DMS 273 treated with DMSO at 0.1 percent for 48 hours (cell line): ENCODE measurements at places on chromosomes 12 and 14.

DNA sequence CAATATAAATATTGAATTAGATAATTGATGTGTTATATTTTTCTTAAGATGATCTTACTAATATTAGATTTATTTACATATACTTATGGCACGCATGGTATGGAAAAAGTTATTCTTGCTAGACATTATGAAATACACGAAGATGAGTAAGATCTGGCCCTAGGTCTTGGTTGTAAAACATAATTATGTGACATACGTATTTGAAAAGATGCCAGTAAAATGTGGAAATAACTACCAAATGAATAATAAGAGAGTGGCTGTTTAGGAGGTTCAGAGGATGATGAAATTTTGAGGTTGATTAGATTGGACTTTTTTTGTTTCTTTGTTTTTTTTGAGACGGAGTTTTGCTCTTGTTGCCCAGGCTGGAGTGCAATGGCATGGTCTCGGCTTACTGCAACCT lies 41.3 kb downstream of the FANCM start:
- no peak for DNase-seq

DNA sequence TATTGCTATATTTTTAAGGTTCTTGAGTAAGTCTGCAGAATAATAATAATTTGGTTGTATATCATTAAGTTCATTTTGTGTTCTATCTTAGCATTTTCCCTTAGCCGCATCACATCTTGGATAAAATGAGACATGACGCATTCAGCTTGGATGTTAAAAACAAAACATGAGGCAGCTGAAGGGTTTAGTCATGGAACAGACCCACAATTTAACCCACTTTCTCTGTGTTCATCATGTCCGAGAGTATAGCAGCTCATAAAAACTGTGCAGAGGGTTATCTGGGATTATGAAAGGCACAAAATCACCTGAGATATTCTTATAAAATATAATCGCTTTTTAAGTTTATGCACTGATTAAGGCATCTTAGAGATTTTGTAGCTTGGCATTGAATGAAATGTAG lies 219.3 kb downstream of the TRHDE start:
- DNase-seq = no peak

DNA sequence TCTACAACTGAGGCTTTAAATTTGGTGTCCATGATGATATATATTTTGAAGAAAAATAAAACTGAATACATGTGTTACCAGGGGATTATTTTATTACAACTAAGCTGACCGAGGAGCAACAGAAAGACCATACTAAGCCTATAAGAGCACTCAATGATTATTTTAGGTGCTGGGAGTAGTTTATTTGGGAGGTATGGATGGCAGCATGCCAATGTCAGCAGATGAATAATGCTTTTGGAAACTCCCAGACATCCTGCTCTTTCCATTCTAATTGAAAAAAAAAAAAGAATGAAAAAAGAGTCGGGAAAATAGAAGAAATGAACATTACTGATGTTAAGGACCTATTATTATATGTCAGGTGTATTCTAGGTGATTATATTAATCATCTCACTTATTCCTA lies 441.2 kb downstream of the BTG1 start:
- no peak for DNase-seq

DNA sequence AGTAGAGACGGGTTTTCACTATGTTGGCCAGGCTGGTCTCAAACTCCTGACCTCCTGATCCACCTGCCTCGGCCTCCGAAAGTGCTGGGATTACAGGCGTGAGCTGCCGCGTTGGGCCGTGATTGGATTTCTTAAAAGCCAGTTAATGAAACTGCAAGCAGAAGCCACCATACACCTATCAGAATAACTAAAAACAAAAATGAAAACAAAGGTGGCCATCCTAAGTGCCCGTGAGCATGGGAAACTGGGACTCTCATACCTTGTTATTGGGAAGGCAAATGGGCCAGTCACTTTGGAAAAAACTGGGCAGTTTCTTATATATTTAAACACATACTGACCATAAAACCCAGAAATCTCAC lies 7.7 kb upstream of the TCTN1 start:
- DNase-seq = no peak

DNA sequence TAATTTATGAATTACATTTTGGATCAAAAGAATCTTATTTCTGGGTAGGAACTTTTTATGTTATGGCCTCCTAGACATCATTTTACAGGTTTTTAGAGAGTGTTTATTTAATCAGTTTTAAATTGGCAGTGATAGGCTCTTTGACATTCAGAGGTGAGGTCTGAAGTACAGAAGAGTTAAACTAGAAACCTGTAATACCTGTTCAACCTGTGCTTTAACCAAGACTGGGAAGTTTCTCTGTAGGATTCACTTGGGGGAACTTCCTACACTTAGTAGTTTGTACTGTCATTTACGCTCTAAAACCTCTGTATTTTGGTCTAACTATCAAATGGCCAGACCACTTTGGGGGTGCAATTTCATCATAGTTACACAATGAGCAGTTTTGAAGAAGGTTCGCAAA lies 35.9 kb downstream of the PLEKHA5 start:
- DNase-seq = no peak

GRCh38 chr12:96889273-96889933 lies 17.7 kb upstream of the NEDD1 start:
- no peak for DNase-seq

DNA sequence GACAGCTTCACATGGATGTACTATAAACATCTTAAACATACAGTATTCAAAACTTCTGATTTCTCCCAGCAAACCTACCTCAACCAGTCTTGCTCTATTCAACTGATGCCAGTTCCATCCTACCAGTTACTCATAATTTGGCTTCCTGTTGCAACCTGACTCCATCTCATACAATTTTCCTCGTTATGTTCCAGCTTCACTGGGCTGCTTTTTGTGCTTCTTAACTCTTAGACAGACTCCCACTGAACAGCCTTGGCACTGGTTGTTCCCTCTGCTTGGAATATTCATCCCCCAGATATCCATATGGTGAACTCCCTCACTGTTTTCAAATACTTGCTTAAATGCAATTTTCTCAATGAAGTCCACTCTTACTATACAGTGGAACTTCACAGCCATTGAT lies 249.2 kb downstream of the AEBP2 start:
- no peak for DNase-seq

DNA sequence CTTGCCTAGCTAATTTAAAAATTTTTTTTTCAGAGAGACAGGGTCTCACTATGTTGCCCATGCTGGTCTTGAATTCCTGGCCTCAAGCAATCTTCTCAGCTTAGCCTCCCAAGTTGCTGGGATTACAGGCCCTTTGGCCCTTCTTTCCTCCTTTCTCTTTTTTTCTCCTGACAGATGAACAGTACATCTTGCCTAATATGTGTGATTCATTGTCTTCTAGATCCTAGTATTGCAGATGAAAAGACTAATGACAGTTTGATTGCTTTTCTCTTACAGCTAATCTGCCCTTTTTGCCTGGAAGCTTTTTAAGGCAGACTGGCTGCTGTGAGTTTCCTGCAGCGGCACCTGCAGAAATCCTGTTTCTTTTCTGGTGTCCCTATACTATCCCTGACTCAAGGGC lies 12.0 kb downstream of the DEPDC4 start:
- DNase-seq = no peak

- no peak for DNase-seq
These were observed 411.6 kb downstream of the BCAT1 start for GRCh38 chr12:24537083-24537860.

GRCh38 chr12:123465084-123465483 lies 7.1 kb downstream of the SNRNP35 start:
- DNase-seq = no peak

GRCh38 chr12:48342980-48343379 lies 7.7 kb downstream of the ZNF641 start:
- DNase-seq = no peak

DNA sequence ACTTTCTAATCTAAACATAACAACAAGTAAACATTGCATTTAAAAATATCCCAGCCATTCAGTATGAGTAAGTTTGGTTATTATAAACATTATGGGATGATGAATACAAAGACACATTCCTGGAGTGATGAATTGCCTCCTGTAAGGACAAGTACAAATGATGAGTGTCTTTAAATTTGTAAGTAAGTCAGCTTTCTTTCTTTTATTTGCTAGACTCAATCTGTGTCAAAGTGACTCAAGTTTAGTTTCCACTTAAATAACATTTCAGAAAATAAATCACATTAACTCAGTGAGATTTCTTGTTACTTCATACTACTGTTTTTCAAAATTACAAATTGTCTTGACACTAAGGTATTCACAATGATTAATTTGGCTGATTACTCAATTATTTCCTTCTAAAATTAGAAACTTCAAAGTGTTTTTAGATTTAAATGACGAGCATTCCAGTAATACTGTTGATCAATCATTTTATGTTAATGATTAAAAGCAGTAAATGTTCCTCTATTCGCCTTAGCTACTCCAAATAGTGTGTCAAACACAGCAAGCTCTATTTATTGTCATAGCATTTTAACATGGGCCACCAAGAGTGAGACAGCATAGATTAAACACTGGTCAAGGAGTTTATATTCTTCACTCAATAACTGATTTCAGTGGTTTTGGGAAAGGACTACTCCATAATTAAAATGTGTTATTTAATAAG lies 658.0 kb upstream of the MDGA2 start:
- no peak for DNase-seq

DNA sequence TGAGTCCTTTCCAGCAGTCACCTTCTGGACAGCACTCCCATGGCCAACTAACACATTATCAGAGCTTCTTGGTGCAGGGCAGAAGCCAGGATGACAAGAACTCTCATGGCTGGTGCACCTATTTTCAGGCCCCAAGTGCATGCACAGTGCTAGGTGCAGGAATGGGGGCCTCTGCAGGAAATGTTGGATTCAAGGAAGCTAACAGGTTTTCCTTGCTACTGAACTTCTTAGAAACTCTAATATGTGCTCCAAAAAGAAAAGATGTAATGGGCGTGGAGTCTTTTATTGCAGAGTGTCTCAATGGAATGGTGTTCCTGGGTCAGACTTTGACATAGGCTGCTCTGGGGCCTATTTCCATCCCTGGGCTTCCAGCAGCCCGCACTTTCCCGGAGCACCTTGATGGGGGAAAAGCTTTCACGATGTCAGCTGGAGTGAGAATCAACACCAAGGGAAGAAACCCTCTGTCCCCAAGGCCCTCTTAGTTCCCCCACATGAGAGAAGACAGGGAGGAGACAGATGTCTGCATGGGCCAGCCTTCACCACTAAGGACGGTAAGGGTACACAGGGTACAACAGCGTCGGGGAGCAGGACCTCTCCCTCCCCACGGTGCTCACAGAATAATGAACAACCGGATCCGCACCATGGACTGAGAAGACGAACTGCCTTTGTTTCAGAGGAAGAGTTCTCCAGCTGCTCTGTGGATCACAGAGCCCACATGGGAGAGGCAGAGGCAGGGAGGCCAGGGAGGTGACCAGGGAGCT lies 6.9 kb downstream of the KRT3 start:
- no peak for DNase-seq

- no peak for DNase-seq
These were observed 13.6 kb upstream of the SLC35F4 start for GRCh38 chr14:57879516-57879915.
